ENCODE measurements at places on chromosomes 3 and 15.
A peak's percentile ranks its signal among the peaks of the same experiment; 100 is the strongest.

DNA sequence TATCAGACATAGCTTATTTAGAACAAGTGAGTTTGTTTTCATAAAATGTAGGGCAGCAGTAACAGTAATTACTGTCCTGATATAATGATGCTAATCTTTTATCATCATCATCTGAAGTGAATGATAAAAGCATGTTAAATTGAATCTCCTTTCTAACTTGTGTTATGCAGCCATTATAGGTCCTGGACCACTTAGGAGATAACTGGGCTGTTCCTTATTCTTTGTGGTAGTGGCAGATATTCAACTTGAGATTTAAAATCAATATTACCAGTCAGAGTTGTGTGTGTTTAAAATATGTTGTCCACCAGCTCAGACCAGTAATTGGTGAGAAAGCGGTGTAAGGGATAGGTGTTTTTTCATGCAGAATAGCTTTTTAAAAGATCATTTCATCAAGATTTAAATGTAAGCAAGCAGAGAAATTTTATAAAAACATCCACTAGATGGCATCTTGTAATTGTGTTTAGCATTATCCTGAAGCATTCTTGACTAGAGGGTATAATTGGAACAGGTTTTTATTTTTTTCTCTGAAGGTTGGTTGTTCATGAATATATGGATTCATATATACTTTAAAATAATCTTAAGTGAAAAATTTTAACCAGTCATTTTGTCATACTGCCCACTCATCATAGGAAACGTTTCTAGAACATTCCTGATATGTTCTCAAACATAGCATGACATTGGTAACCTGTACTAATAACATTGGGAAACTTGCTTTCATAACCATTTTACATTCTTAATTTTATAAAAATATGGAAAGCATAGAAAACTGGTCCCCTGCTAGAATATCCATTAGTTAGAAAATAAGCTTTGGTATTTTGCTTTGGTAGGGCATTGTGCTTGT lies 153.9 kb downstream of the BBX start:
- peak; percentile 14 for DNase-seq

- DNase-seq, result no peak
Measured at GRCh38 chr3:102189956-102190723, 244.7 kb upstream of the ZPLD1 start.

DNA sequence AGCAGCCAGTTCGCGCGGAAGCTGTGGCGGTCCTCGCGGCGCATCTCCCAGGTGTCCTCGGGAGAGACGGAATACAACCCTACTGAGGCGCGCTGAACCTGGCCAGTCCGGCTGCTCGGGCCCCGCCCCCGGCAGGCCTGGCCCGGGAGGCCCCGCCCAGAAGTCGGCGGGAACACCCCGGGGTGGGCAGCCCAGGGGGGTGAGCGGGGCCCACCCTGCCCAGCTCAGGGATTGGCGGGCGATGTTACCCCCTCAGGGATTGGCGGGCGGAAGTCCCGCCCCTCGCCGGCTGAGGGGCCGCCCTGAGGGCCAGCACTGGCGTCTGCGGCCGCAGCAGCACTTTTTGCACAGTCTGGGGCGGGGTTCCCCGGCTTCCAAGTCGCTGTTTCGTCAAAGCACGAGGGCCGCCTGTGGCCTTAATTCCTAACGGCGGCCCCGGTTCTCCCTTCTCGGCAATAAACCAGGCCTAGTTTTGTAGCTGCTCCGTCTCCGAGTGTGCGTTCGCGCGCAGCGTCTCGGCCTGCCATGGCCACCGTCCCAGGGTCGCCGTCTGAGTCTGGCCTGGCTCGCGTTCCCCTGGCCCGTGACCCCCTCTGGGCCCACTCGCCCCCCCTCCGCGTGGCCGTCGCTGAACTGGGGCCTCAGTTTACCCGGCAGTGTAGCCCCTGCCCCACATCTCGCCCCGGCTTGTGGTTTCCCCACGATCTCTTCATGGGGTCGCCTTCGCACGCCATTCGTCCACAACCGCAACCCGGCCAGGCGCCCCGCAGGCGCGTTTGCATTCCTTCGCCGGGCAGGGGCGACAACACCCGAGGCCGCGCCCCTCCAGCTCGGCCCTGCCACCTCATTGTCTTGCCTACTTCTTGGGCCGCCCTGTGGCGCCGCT lies 30.0 kb downstream of the NBEAL2 start:
- DNase-seq, result no peak

GRCh38 chr3:71492974-71493771 lies 90.4 kb downstream of the FOXP1 start:
- no peak for DNase-seq

DNA sequence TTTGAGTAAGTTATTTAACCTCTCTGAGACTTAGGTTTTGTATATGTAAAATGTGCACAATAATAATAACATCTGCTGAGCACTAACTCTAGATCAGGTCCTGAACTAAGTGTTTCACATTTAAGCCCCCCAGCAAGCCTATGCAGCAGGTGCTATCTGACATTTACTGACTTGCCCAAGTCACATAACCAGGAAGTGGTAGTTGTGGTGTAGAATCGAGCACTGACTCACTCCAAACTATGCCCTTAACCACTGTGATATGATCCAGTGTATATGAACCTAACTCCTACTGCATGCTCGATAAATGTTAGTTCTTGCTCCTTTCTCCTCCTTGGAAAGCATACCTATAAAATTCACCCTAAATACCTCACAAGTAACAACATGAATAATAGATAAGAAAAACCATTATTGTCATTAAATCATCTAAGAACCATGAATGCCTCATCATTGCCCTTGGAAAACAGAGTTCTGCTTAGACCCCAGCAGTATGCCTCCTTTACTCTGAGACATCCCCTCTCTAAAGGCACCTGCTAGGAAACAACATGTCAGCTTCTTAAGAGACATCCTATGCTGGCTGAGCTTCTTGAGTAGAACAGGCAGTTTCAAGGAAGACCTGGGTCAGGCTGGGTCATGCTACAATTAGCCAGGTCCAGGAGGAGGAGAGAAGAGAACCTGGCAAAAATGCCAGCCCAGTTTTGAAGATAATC lies 3.0 kb upstream of the SHC4 start:
- DNase-seq, result peak; percentile 26

GRCh38 chr3:193335031-193335430 lies 43.5 kb downstream of the ATP13A5 start:
- DNase-seq, result peak; percentile 27

DNA sequence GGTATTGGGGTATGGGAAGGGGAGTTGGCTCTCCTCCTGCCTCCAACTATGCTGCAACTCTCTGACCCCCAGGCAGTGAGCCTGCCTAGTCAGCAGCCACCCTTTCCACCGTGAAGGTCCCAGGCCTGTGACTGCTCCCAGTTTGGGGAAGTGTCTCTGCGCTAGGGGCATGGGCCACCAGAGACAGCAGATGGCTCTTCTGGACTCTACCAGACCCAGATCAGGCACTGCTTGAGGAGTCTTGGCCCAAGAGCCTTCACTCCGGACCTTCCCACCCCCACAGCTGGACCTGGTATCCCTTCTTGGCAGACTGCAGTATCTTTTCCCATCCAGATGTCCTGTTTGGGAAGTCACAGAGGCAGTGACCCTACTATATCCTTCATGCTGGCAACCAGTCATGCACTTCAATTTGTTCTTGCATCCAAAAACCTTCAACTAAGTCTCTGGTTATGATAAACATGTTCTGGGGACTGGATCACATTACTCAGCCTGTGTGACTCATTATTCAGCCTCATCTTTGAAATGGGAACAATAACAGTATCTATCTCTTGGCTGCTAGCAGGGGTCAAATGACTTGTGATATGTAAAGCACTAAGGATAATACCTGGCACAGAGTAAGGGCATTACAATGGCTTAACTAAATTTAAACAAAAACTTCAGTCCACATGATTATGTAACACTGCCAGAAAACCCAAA lies 62.7 kb downstream of the POMGNT2 start:
- DNase-seq, result no peak

DNA sequence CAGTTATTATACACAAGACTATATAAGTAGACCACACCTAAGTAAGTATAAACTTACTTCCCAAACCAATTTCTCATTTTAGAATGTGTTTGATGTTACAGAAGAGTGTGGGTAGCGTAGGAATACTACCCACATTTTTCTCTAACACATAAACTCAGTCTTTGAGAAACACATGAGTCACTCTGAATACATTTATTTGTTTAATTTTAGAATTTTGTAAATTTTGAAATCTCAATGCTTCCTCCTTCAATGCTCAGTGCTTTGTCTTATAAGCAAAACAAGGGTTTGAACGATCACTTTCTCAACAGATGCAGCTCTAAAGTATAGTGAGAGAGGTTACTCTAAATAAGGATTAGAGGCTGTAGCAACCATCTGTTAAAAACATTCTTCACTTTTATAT lies 700.8 kb downstream of the SI start:
- DNase-seq, result no peak

DNA sequence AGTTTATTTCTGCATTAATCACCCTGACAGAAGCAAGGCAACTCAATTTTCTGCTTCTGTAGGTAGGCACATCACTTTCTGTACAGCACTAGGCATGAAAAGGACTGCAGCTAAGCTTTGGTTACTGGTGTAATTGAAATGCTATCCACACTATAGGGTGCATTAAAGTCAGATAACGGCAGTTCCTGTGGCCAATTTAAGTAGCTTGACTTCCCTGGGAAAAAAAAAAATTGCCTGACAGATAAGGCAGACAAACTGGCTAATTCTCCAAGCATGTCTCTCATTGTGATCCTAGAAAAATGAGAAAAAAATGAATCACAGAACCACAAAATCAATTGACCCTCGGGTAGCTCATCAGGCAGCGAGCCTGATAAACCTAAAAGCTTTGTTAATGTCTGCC lies 151.4 kb downstream of the MEIS2 start:
- no peak for DNase-seq

DNA sequence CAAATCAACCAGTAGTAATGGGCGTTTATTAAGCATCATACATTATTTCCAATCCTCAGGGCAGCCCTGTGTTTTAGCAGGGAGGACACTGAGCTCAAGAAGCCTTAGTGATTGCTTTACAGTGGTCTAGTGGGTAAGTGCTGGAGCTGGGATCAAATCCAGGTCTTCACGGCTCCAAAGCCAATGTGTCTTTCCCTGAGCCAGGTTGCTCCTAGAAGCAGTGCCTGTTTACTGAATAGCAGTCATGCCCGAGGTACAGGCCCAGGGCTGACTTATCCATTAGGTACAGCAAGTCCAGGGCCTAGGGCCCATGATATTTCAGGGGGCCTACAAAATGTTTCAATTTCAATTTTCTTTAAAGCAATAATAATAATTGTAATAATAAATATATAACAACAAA lies 9.6 kb upstream of the SMAD6 start:
- DNase-seq, result no peak

- no peak for DNase-seq
Measured at GRCh38 chr3:71318458-71318827, 265.1 kb downstream of the FOXP1 start.

GRCh38 chr3:58335652-58335947 lies 2.9 kb downstream of the PXK start:
- DNase-seq, result no peak

DNA sequence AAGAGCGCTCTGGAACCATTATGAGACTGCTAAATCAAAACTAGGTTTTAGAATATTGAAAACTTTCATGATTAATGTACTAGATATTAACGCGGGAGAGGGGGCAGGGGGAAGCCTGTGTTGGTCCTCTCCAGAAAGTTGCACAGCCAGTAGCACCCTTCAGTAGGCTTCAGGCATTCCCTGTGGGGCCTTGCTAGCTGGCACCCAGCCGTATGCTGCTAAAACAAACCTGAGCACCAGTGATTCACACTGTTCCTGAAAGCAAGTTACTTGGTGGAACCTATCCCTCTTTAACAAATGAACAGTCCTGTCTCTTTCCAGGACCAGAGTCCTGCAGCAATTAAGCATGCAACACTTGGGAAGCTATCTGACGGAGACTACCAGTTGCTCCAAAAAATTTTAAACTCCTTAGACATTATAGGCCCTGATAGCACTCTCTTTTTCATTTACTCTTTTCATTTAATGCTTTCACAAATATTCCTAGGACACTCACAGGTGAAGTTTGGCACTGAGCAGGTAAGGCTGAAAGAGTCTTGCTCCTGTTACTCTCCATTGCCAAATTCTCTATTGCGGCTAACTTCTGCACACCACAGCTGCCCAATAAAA lies 1.2 kb upstream of the ATRIP start:
- DNase-seq, result no peak

- no peak for DNase-seq
Measured at GRCh38 chr3:141440942-141441341, 45.9 kb upstream of the RASA2 start.

DNA sequence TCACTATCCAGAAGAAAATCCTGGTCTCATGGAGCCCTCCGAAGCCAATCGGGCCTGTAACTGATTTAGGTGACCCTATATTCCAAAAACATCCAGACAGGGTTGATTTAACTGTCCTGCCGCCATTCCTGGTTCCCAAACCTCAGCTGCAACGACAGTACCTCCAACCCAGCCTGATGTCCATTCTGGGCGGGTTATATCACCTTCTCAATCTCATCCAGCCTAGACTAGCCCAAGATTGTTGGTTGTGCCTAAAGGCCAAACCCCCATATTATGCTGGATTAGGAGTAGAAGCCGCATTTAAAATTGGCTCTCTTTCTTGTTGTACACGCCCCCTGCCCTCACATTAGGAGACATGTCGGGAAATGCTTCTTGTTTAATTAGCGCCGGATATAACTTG lies 36.7 kb downstream of the ZBTB11 start:
- no peak for DNase-seq

DNA sequence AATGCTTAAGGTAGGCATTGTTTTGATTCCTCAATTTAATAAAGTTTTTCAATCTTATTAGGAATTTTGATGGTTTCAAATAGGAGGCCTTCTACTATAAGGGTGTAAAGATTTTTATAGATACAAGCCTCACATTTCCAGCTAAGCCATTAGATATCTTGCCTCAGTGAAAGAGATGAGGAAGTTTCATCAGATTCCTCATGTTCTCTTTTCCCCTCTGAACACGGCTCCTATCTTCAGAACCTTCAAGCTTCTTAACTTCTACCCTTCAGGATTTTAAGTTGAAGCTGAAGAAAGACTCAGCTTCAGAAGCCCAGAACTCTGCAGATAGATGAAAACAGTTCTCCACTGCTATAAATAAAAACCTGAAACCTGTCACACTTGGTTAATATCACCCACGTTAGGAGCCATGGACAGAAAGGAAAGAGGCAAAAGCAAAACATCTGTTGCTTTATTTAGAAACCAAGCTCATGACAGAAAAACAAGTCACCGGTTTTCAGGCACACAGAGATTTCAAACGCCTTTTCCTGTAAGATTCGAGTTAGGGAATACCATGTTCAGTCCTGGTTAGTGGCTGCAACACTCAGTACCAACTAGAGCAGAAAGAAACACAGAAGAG lies 82.2 kb upstream of the GOLGA8B start:
- no peak for DNase-seq

GRCh38 chr15:58608711-58609110 lies 140.8 kb downstream of the ADAM10 start:
- DNase-seq, result no peak

- DNase-seq, result peak; percentile 75
Measured at GRCh38 chr15:67076147-67076843, 10.9 kb downstream of the SMAD3 start.

GRCh38 chr15:32957219-32957618 lies 237.3 kb downstream of the FMN1 start:
- no peak for DNase-seq

- DNase-seq, result peak; percentile 33
Measured at GRCh38 chr3:63279005-63279841, 1.1 kb downstream of the SYNPR start.

GRCh38 chr15:69813881-69814280 lies 283.8 kb downstream of the TLE3 start:
- peak; percentile 25 for DNase-seq
